ENCODE measurements at places on chromosomes 1 and 21. TPM values are rescaled to one million over a fixed set of nuclear protein-coding genes. Genes with fewer than 3 reads are reported as not detected.

DNA sequence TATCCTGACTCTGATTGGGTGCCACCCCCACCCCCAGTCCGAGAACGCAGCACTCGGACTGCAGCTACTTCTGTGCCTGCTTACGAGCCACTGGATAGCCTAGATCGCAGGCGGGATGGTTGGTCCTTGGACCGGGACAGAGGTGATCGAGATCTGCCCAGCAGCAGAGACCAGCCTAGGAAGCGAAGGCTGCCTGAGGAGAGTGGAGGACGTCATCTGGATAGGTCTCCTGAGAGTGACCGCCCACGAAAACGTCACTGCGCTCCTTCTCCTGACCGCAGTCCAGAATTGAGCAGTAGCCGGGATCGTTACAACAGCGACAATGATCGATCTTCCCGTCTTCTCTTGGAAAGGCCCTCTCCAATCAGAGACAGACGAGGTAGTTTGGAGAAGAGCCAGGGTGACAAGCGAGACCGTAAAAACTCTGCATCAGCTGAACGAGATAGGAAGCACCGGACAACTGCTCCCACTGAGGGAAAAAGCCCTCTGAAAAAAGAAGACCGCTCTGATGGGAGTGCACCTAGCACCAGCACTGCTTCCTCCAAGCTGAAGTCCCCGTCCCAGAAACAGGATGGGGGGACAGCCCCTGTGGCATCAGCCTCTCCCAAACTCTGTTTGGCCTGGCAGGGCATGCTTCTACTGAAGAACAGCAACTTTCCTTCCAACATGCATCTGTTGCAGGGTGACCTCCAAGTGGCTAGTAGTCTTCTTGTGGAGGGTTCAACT is 2.1 kb downstream of the RBM15 start:
- no peaks in the 10 kb centered on the region for H3K27me3 ChIP-seq
- peaks cover 4% of the 10 kb centered on the region for H3K36me3 ChIP-seq
- H3K27ac ChIP-seq, result peak overlapping the region; percentile 29
- H3K4me3 ChIP-seq, result peak overlapping the region; percentile 80
- peaks cover 66% of the 10 kb centered on the region for H3K4me1 ChIP-seq

DNA sequence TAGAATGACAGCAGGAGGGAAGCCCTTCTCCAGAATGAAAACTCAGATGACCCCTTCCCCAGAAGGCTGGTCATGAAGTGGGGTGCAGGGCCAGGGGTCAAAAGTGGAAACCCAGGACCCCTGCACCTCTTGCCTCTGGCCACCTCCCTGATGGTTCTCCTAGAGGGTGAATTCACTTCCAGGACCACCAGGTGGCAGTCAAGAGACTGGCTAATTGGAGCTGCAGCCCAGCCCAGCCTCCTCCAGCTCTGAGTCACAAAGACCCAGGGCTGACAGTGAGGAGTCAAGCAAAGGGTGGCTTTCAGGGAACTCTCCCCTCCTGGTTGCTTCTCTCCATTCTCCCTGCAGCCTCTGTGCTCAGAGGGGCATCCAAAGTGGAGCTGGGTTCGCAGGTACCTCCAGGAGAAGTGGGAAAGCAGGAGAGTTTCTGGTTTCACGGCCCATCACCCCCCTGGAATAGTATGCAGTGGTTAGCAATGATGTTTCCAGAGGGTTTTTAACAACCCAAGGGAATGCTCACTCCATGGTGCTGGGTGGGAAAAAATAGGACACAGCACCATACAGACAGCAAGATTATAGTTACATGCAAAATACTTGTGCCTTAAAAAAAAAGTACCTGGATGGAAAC is 6.1 kb upstream of the EPHB2 start:
- no peak overlapping the region for H3K27ac ChIP-seq
- H3K27me3 ChIP-seq, result peaks cover 5% of the 10 kb centered on the region
- peak; percentile 39 for DNase-seq
- no peak overlapping the region for H3K4me3 ChIP-seq
- no peaks in the 10 kb centered on the region for H3K4me1 ChIP-seq

DNA sequence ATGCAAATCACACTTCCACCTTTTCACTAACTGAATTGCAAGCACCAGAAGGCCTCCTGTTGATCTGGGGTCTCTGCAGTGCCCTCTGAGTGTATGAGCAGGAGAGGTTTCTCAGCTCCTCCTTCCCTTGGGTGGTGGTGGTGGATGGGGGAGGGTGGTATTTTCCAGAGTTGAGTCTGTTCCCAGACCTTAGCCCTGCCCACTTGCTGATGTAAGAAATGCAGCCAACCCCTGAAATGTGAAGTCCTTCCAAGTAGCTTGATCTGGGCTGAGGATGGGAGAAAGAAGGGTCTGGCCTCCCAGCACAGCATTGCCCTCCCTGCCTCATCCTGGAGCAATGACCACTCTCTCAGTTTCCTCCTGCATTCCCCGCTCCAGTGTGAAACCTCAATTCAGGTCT is 6.3 kb upstream of the FOXD2 start:
- no peak for DNase-seq
- no peaks in the 10 kb centered on the region for H3K36me3 ChIP-seq
- H3K4me3 ChIP-seq, result no peak overlapping the region
- H3K27ac ChIP-seq, result no peak overlapping the region

- H3K4me3 ChIP-seq, result no peak within 1 kb of the TSS
- no peak within 1 kb of the TSS for H3K27ac ChIP-seq
- no peak for DNase-seq
- H3K27me3 ChIP-seq, result no peaks in the 10 kb centered on the region
- no peaks in the 10 kb centered on the region for H3K36me3 ChIP-seq
- no peaks in the 10 kb centered on the region for H3K4me1 ChIP-seq
Observed at GRCh38 chr21:44681861-44682579, at the start of gene KRTAP12-1. KRTAP12-1 (minus strand) TSS chr21:44682163; CDS start chr21:44682123, 40 bp downstream.

DNA sequence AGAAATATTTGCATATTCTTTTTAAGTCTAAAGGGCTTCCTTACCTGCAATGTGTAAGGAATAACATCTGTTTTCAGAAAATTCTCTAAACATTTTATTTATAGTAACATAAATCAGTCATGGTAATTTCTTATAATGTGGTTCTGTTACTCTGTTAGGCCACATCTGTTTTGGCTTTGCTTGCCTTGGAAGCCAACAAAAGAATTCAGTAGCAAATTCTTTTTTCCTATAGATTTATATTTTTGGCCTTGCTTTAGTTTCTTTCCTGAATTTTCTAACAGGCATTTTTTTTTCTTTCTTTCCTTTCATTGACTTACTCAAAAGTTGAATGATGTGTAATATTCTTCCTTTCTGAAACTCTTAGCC is 72.2 kb downstream of the OSBPL9 start:
- H3K4me1 ChIP-seq, result no peaks in the 10 kb centered on the region
- DNase-seq, result no peak
- H3K36me3 ChIP-seq, result no peaks in the 10 kb centered on the region
- no peak overlapping the region for H3K4me3 ChIP-seq
- H3K27me3 ChIP-seq, result no peaks in the 10 kb centered on the region
- H3K27ac ChIP-seq, result no peak overlapping the region

GRCh38 chr21:26195708-26196107 is 25.1 kb upstream of the APP start:
- H3K36me3 ChIP-seq, result no peaks in the 10 kb centered on the region
- no peak overlapping the region for H3K27ac ChIP-seq
- H3K27me3 ChIP-seq, result no peaks in the 10 kb centered on the region
- no peak for DNase-seq

DNA sequence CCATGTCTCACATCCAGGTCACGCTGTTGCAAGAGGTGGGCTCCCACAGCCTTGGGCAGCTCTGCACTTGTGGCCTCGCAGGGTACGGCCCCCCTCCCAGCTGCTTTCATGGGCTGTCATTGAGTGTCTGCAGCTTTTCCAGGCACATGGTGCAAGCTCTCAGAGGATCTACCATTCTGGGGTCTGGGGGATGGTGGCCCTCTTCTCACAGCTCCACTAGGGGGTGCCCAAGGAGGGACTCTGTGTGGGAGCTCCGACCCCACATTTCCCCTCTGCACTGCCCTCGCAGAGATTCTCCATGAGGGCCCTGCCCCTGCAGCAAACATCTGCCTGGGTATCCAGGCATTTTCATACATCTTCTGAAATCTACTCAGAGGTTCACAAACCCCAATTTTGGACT is 219.4 kb downstream of the LRRC7 start:
- H3K27ac ChIP-seq, result no peak overlapping the region
- H3K36me3 ChIP-seq, result no peaks in the 10 kb centered on the region
- H3K27me3 ChIP-seq, result no peaks in the 10 kb centered on the region
- H3K4me3 ChIP-seq, result no peak overlapping the region

DNA sequence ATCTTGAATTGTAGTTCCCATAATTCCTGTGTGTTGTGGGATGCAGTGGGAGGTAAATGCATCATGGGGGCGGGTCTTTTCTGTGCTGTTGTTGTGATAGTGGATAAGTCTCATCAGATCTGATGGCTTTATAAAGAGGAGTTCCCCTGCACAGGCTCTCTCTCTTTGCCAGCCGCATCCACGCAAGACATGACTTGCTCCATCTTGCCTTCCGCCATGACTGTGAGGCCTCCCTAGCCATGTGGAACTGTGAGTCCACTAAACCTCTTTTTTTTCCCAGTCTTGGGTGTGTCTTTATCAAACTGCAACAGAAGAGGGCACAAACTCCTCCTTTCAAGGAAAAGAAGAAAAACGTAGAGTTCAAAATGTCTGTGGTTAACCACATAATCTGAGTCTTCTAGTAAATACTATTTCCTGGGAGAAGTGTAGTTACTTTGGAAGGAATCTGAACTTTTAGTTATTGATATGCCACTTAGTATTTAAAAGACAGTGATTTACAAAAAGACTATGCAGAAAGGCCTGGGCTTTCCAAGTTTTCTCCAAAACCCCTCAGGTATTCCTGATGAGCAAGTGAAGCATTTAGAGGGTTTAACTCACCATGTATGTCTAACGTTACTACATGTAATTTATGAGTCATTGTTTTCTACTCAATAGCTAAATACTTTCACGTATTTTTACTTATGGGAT is 10.0 kb downstream of the ADAMTS1 start:
- H3K36me3 ChIP-seq, result no peaks in the 10 kb centered on the region
- H3K4me3 ChIP-seq, result no peak overlapping the region
- DNase-seq, result no peak
- no peak overlapping the region for H3K27ac ChIP-seq
- no peaks in the 10 kb centered on the region for H3K4me1 ChIP-seq

GRCh38 chr1:81613803-81614202 is 186.9 kb upstream of the ADGRL2 start:
- no peak overlapping the region for H3K27ac ChIP-seq
- H3K36me3 ChIP-seq, result no peaks in the 10 kb centered on the region
- DNase-seq, result no peak
- H3K4me3 ChIP-seq, result no peak overlapping the region
- no peaks in the 10 kb centered on the region for H3K27me3 ChIP-seq

SPRR1A gene
- not detected for total RNA-seq

FAM167B gene
- 0.63 TPM for total RNA-seq

F13B gene
- not detected for total RNA-seq
